Natural killer cell (primary cell): ENCODE measurements at places on chromosomes 12 and 14.

GRCh38 chr12:22573181-22573580 is 28.8 kb upstream of the C2CD5 start:
- no peak for DNase-seq

GRCh38 chr12:87796961-87797516 is 232.2 kb downstream of the C12orf50 start:
- no peak for DNase-seq

GRCh38 chr12:19561411-19561961 is 122.2 kb downstream of the AEBP2 start:
- no peak for DNase-seq

DNA sequence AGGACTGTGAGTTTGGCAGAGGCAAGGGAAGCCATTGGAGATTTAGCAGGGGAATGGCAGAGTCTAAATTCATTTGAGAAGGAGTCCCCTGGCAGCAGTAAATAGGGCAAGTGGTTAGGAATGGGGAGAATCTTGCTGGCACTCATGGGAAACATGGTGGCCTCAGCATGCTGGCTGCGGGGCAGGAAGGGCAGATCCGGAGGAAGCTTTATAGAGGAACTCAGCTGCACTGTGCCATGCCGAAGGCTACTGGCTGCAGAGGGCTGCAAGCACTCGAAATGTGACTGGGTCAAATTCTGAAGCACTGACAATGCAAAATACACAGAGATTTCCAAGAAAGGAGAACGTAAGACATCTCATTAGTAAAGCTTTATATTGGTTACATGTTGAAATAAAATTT is 23.9 kb downstream of the CCNK start:
- DNase-seq = no peak

- DNase-seq = no peak
Observed at GRCh38 chr12:93154753-93155480, 222.8 kb upstream of the NUDT4 start.

DNA sequence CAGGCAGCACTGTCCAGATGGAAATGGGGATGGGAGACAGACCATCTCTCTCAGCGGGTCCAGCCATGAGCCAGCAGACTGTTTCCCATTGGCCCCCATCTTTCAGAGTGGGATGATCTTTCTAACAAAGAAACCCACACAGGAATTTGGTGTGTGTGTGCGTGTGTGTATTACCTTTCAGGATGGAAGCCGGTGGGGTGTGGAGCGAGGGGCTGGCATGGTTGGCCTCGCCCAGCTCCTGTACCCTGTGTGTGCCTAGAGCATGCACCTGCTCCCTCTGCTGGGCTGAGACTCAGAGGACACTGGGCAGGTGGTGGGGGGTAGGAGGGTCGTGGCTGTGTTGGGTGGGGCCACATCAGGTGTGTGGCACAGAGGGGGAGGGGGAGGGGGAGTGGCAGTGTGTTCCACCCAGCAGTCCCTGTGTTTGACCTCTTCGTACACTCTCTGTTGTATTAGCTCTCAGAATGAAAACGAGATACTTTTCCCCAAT is 33.0 kb upstream of the TSPAN9 start:
- DNase-seq = no peak

DNA sequence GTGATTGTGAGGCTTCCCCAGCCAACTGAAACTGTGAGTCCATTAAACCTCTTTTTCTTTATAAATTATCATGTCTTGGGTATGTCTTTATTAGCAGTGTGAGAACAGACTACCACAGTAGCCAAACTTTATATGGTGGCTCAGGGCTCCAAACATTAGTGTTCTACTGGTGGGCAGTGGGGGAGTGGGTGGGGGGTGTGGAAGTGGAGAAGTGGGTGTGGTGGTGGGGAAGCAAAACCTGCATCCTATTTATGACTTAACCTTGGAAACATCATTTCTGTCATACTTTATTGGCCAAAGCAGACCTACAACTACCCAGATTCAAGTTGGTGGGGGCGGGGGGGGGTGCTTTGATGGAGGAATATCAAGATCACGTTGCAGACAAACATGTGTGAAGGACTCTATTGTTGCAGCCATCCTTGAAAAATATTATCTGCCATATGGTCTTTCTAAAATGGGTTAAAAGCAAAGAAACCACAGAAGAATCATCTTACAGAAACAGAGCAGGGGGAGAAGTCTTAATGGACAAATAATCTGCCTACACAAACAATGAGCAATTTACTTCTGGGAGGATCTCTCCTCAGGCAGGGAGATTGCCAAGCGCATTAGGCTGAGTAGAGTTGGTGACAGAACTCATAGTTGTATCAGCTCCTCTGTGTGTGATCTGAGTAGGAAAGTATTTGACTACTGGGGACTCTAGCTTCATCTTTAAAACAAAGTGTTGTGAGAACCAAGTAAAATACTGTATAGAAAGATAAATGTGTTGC is 1.4 kb upstream of the PWP1 start:
- no peak for DNase-seq

- DNase-seq = peak; percentile 92
Observed at GRCh38 chr12:57063991-57064685, 14.2 kb upstream of the MYO1A start.

DNA sequence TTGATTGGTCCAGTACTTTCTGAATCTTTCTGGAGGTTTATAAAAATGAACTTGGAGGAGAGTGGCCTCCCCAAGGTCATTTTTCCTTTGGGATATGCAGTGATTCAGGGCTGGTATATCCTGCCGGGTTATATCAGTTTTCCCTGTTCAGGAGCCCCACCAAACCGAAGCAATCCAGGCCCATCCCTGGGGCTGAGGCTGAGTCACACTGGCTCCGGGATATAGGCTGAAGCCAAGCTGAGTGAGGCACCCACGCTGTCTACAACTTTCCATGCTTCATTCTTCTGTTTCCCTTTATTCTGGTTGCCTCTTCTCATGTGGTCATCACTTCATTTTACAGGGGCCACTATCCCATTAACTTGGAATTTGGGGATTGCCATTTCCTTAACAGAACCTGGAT is 3.4 kb downstream of the SSPN start:
- DNase-seq = no peak

- no peak for DNase-seq
Observed at GRCh38 chr14:103192246-103192840, 69.1 kb downstream of the TNFAIP2 start.

GRCh38 chr12:26715232-26715631 is 117.8 kb downstream of the ITPR2 start:
- DNase-seq = no peak

GRCh38 chr12:109153821-109154441 is 37.5 kb downstream of the ACACB start:
- no peak for DNase-seq

- no peak for DNase-seq
Observed at GRCh38 chr12:41287500-41288141, 99.5 kb downstream of the PDZRN4 start.

- DNase-seq = no peak
Observed at GRCh38 chr12:87074781-87075180, 818.6 kb upstream of the MGAT4C start.

DNA sequence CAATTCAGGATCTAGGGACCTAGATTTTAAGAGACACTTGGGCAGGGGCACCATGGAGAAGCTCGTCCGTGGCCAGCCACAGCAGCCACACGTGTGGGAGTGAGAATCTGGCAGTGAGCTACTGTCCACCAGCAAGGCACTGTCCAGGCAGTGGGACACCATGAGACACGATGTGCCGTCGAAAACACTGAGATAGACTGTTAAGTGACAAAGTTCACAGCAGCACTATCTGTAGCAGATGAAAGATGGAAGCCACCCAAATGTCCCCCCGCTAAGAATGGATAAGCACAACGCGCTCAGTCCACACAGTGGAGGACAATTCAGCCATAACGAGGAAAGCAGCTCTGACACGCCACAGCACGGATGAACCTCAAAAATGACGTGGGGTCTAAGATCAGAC is 19.7 kb downstream of the RILPL1 start:
- no peak for DNase-seq

GRCh38 chr14:75383721-75384120 is 44.1 kb upstream of the JDP2 start:
- DNase-seq = no peak

DNA sequence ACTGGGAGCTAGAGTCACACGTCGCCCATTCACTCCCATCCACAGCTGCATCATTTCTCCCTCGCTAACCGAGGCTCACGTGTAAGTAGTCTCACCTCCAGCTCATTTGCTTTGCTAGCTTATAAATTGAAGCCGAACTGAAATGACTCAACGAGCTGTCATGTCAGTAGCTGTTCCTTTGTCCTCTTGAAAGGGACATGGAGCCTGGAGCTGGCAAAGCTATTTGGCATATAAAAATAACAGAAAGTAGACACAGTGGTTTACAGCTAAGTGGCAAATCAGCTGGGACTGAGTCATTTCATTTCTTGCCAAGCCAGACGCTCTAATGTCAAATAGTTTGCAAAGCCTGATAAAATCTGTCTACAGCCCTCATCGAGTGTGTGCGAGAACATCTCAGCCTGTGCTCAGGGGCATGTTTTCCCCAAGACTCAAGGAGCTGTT is 114.4 kb upstream of the TMEM233 start:
- no peak for DNase-seq

DNA sequence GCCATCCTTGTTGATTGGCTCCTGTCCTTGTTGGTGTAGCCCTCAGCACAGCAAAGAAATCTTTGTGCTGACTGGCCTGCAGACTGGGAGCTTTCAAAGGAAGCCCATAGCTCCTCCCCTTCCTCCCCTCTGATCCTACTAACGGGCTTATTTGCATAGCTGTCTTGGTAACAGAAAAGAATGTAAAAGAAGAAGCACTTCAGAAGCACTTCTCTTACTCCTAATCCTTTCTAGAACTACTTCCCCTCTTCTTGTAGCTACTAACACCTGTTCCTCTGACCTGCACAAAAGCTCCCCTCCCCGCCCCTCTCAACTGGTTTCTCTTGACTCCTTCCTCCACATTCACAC is 14.3 kb upstream of the RIC8B start:
- peak; percentile 67 for DNase-seq

DNA sequence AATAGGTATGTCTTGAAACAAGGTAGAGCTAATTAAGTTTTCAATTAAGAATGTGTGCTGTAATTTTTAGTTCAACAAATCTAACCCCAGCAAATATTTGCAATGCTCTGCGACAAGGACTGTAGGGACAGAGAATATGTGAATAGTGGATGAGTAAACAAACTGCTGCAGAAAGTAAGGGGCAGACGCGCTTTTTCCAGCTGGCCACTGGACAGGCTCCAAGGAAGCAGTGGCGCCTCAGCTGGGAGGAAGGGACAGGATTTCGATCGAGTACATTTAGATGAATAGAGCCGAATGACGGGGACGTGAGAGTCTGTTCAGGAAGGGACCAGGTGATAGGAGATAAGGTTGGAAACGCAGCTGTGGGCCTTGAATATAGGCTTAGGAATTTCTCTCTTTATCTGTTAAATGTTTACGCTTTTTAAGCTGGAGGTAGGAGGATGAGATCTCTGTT is 69.3 kb downstream of the ELK3 start:
- DNase-seq = no peak

DNA sequence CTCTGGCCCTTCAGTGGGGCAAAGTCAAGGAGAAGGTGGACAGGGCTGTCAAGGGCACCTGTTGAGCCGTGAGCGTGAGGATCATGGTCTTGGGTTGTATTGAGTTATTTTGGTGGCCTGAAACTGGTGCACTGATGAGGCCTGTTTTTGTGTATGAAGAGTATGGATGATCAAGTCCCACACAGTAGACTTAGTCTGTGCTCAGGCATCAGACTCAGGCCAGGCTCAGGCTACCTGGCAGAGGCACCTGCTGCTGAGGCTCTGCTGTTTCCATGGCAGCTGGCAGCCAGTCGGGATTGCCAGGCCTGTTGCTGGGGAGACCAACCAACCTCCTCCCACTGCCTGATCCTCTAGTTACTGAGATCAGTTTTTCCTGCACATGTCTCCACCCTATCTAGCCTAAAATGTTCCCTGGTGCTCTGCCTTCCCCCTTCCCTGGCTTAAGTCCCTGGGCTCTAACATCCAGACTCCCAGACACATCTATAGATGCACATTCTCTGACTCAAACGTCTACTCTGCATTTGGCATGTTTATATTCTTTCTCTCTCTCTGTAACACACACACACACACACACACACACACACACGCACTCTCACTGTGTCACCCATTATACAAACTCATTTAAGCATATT is 5.1 kb downstream of the JPH4 start:
- no peak for DNase-seq

- DNase-seq = no peak
Observed at GRCh38 chr14:105292826-105293711, 7.7 kb downstream of the BRF1 start.

GRCh38 chr12:121712190-121712460 is 427 bp upstream of the TMEM120B start:
- DNase-seq = peak; percentile 28

- no peak for DNase-seq
Observed at GRCh38 chr12:120643574-120643973, 3.1 kb downstream of the CABP1 start.

DNA sequence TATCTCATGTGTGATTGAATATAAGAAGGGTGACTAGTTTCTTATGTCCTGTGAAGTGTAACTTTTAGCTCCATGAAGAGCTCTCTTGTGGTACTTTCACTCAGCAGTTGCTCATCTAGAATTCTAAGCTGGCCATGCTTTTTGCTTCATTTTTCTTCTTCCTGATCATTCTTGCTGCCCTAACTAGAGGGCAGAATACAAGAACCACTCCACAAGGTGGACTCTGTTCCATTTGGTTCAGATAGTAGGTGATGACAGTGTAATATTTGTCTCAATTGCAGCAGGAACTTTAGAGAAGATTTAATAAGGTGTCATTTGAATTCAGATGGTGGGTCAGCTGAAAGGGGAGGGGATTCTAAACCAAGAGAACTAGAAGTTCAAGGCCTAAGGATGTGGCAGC is 17.6 kb downstream of the WDR20 start:
- DNase-seq = no peak

DNA sequence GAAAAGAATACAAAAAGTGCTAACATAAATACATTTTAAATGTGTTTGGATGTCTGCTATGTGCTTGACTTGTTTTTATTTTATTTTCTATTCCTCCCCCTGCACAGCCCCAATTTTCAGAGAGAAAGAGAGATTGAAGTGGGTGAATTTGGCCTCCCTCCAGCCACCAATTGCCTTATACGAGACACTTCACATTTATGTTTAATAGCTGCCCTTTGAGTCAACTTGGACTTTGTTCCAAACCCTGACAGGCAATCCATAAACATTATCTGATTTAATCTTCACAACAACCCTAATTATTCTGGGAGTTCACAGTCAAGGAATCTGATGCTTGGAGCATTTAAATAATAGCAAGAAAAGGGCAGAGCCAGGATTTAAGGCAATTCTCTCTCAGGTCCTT is 161.7 kb downstream of the SLC15A4 start:
- DNase-seq = no peak

DNA sequence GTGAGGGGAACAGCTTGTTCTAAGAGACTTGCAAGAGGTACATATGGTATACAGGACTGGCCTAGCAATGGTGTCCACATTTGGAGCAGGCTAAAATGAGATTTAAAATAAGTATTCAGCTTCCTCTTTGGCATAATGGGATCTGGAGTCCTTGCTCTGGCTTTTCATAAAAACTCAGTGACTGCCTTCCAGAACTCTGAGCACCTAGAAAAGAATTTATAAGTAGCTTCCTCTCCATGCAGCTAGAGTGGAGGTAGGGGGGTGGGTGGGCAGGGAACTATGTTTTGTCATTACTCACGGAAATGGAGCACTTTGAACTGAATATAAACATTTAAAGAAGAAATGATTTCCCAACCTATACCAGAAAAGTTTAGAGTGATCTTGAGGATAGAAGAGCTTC is 3.3 kb upstream of the C12orf71 start:
- no peak for DNase-seq
